ENCODE measurements at places on chromosomes 16 and 17.
A peak's percentile ranks its signal among the peaks of the same experiment; 100 is the strongest.

- DNase-seq: no peak
Observed at GRCh38 chr17:50090071-50090470, 5.1 kb upstream of the PDK2 start.

GRCh38 chr17:4877089-4877488 is 22.2 kb upstream of the C17orf107 start:
- DNase-seq: no peak

DNA sequence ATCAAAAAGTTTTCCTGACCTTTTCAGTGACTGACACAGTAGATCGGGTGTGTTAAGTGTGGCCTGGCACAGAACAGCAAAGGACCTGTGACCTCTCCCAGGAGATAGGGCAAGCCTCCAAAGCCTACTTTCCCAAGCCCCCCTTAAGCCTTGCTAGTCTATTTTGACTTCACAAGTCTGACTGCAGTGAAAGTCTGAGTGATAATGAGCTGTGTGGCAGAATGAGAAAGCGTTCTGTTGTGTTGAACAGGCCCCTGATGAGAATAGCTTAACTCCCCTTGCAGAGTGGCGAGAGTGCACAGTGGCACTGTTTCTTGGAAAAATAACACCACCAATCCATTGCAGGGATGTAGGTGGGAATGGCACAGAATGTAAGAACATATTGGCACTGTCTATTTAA is 32.8 kb downstream of the MMD start:
- no peak for DNase-seq

DNA sequence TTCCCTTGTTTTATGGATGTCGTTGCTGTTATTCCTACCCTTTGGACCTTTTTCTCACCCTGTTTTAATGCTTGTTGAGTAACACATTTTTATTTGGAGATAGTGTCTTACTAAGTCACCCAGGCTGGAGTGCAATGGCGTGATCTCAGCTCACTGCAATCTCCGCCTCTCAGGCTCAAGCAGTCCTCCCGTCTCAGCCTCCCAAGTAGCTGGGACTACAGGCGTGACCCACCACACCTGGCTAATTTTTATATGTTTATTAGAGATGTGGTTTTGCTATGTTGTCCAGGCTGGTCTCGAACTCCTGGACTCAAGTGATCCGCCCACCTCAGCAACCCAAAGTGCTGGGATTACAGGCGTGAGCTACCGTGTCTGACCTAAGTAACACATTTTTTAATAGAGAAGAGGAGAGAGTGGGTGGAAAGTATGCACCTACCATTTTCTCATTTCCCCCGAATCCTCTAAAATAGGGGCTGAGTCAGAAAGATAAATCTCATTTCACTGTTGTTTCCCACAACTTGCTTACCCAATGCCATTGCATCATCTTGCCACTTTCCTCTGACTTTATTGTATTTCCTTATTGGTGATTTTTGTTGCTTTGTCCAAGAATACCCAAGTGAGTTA is 7.0 kb downstream of the DHX40 start:
- no peak for DNase-seq

- no peak for DNase-seq
Observed at GRCh38 chr16:47627721-47628120, 166.6 kb downstream of the PHKB start.

DNA sequence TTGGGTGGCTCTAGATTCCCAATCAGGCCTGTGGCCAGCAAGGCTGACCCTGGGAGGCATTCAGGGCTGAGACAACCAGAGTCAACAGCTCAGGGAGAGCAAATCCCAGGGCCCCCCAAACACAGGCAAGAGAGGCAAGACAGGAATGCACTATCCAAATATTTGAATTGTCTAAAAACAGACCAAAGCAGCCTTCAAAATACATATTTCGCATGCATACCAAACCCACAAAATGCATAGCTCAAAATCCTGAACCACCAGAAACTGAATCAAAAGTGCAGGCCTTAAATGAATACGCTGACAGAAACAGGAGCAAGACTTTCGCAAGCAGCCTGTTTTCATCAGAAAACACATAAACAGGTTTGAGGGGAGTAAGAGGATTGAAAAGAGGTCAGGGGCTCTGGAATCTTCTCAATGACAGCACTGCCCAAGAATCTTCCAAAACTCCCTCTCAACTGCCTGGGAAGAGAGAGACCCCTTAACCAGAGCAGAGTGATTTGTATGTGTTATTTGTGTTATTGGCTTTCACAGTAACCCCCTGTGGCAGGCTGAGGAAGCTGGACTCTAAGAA is 213.6 kb upstream of the CDH5 start:
- no peak for DNase-seq

GRCh38 chr17:1434150-1434549 is 21.9 kb downstream of the CRK start:
- DNase-seq: no peak

GRCh38 chr16:31093132-31093703 is 1.4 kb downstream of the VKORC1 start:
- DNase-seq: no peak

- DNase-seq: peak; percentile 52
Observed at GRCh38 chr16:67936124-67936879, at the start of gene PSMB10. Gene PSMB10, minus strand, starts transcription at chr16:67936850. Its CDS starts 101 bp downstream, at chr16:67936749.

GRCh38 chr16:1047801-1048200 is 24.7 kb upstream of the SSTR5 start:
- DNase-seq: no peak

DNA sequence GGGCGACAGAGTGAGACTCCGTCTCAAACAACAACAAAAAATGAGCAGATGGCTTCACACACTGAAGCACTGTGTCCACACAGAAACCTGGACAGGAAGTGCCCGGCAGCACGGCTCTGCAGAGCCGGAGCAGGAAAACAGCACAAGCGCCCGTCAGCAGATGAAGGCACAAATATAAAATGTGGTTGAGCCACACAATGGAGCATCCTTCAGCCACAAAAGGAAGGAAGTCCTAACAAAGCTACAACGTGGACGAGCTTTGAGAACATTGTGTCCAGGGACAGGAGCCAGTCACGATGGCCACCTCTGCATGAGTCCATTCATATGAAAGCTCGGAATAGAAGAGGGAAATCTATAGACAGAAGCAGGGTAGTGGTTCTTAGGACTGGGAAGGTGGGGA is 15.7 kb downstream of the RHBDF2 start:
- DNase-seq: peak; percentile 49

Measured in NCI-H524 (cell line).